ENCODE measurements at places on chromosomes 5 and 9.

- DNase-seq: no peak
Observed at GRCh38 chr5:176535101-176535663, 2.0 kb downstream of the RNF44 start.

DNA sequence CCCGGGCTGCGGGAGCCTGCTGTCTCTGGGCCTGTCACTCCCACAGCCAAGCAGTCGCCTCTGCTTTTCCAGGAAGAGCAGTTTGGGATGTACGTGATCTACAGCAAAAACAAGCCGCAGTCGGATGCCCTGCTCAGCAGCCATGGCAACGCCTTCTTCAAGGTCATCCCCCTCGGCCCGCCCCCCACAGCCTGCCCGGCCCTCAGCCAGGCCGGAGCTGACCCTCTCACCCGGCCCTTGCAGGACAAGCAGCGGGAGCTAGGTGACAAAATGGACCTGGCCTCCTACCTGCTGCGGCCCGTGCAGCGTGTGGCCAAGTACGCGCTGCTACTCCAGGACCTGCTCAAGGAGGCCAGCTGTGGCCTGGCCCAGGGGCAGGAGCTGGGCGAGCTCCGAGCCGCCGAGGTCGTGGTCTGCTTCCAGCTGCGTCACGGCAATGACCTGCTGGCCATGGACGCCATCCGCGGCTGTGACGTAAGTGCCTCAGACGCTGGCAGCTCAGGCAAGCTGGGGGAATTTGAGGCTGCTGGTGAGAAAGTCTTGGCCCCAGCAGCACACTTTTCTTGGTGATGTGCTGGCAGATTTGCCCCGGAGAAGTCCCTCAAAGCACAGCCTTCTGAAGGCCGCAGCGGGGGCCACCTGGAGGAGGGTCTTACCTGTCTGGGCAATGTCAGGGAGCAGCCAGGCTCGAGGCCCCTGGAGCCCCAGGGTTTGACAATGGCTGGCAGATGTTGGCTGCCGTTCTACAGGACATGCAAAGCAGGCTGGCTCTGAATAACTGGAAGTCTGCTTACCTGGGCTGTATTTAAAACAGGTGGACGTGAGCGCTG, 20.1 kb upstream of the LRRC14B start:
- DNase-seq: peak; percentile 18

DNA sequence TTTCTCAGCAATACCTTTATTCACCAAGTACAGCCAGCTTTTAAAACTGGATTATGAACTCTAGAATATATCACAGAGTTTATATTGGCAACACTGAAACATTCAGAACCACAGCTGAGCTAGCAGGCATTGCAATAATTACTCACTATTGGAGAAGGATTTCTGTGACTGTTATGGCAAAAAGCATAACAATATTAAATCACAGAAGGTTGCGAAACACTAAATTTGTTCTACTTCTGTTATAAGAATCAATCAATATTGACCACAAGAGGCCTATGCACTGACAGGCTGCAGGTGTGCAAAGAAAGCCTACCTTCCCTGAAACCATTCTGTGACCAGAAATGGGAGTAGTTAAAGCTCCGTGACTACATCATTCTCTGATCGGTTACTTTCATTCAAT, 59.2 kb downstream of the AP3B1 start:
- no peak for DNase-seq

DNA sequence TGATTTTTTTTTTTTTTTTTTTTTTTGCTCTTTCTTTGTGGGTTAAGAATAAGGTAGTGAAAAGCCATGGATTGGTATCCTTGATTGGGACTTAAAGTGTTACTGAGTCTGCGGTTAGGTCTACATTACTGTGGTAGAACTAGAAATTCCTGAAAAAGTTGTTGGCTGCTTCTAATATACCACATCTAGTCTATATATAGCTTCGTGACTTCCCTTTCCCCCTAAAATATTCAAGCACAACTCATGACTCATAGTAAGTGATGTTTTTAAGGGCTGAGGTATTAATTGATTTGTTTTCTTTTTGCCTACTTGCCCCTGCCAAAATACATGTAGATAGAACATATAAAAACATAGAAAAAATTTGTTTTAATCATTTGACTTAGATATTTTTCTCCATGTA, 247.6 kb downstream of the TMEM232 start:
- peak; percentile 95 for DNase-seq

GRCh38 chr9:113307396-113307975, 4.3 kb upstream of the RNF183 start:
- DNase-seq: no peak

- no peak for DNase-seq
Observed at GRCh38 chr5:1545805-1546355, 22.1 kb upstream of the LPCAT1 start.

GRCh38 chr5:148820461-148821395, 5.7 kb upstream of the ADRB2 start:
- DNase-seq: peak; percentile 40

GRCh38 chr5:141950207-141951005, 7.6 kb downstream of the PCDH12 start:
- no peak for DNase-seq

DNA sequence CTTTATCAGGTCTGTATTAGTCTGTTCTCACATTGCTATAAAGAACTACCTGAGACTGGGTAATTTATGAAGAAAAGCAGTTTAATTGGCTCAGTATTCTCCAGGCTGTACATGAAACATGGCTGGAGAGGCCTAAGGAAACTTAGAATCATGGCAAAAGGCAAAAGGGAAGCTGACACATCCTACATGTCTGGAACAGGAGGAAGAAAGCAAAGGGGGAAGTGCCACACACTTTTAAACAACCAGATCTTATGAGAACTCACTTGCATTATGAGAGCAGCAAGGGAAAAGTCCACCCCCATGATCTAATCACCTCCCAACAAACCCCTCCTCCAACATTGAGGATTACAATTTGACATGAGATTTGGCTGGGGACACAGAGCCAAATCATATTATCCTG, 132.1 kb downstream of the PCSK1 start:
- DNase-seq: no peak

- DNase-seq: no peak
Observed at GRCh38 chr9:84331119-84331809, 9.3 kb downstream of the SLC28A3 start.

Data from astrocyte of the cerebellum (primary cell).